ENCODE measurements at places on chromosomes 4 and X.

DNA sequence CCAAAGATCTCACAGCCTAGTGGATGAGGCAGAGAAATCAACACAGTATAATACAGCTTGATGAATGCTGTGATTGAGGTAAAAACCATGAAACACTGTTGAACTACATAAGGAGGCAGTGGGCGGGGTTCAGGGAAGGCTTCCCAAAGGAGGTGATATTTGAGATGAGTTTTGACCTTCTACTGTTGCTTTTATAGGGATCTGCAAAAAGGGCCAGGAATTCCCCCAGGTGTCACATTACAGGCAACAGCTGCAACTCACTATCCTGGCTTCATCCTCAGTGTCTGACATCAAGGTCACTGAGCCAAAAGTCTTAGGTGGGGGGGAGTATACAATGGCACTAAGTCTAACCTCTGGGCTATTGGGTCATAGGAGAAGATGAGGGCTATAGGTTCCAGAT is 185.7 kb upstream of the NRK start:
- no peak for DNase-seq

GRCh38 chr4:123583043-123583442 is 186.4 kb downstream of the SPRY1 start:
- no peak for DNase-seq

GRCh38 chrX:154804261-154804956 is 876 bp downstream of the MPP1 start:
- no peak for DNase-seq

GRCh38 chr4:159017323-159018026 is 85.4 kb upstream of the RAPGEF2 start:
- no peak for DNase-seq

- DNase-seq, result no peak
These were observed 24.0 kb downstream of the SMIM14 start for GRCh38 chr4:39614487-39615162.

DNA sequence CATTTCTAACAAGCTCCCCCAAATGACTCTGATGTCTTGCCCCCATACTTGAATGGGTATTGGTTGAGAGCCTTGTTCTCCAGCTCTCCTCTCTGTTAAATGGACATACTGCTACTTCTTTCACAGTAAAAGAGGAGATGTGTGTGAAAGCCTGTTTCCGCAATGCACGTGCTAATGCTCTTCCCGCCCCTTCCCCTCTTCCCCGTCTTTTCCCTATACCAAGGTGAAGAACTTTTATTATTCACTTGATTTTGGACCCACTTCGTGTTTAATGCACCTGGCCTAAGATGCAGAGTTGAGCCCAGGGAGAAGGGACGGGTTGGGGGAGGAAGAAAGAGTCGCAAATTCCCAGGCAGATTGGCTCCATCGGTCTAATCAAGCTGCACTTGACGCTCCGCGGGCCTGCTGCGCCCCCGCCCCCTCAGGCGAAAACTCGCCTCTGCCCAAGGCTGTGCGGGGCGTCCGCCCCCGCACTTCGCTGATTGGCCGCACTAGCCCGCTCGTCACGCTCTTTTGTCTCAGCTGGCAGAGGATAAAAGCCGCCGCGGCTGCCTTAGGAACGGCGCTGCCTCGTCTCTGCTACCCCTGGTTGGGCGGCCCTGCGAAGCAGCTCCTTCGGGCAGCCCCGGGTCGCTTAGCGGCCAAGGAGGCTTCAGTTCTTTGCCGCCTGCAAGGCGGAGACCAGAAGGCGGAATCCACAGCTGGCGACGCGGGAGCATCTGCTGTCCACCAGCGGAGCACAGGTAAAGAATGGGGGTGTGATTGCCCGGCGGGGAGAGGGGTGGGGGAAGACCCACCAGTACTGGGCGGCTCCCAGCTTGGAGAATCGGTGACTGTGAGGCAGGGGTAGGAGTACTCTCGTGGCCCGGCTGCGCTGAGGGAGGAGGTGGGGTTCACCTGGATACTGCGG is at the start of gene ZCCHC12:
Gene ZCCHC12 (plus strand): TSS at position 562 of the 910 bp plus-strand sequence. CDS start 1,421 bp downstream, outside the sequence.
- peak; percentile 43 for DNase-seq

DNA sequence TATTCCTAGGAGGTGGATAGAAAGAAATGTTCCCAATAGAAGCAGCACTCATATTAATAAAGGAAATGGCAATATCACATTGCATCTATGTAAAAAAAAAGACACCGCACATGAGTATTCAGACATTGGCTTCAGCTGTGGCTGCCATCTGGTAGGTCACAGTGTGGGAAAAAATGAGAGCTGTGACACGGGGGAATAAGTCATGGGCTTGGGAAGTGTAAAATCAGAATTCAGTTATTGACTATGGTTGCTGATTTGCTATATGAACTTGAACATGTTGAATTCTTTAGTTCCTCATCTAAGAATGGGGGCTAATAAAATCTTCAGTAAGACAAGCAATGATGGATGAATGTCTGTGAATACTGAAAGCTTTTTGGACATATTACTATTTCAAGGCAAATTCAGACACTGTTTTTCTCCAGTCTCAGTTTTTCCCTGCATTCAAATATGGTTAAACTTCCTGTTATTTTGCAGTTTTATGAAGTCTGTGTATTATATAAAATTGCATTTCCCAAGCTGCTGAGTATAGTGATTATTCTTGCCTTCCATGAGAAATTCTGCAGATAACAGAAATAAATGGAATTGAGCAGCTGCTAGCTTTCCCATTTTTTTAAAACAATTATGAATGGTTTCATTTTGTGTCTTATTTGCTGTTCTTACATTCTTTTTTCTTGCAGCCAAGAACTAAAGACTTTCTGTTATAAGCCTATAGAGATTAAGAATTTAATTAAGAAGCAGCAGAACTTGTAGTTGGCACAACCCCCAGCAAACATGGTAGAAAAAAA is 221.0 kb downstream of the ANKRD50 start:
- DNase-seq, result no peak

DNA sequence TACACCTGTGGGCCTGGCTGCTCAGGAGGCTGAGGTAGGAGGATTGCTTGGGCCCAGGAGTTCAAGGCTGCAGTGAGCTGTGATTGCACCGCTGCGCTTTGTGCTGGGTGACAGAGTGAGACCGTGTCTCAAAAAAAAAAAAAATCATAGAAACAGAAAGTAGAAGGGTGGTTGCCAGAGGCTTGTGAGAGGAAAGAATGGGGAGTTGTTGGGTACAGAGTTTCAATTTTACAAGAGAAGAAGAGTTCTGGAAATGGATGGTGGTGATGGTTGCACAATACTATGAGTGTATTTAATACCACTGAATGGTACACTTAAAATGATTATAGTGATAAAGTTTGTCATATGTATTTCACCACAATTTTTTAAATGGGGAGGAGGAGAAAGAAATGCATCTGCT is 10.2 kb upstream of the GLOD5 start:
- DNase-seq, result no peak

GRCh38 chr4:35125995-35126712 is 1118.2 kb downstream of the ARAP2 start:
- DNase-seq, result no peak
